Hypothalamus (tissue), 51 donors: ENCODE measurements at places on chromosomes 3 and 15.

DNA sequence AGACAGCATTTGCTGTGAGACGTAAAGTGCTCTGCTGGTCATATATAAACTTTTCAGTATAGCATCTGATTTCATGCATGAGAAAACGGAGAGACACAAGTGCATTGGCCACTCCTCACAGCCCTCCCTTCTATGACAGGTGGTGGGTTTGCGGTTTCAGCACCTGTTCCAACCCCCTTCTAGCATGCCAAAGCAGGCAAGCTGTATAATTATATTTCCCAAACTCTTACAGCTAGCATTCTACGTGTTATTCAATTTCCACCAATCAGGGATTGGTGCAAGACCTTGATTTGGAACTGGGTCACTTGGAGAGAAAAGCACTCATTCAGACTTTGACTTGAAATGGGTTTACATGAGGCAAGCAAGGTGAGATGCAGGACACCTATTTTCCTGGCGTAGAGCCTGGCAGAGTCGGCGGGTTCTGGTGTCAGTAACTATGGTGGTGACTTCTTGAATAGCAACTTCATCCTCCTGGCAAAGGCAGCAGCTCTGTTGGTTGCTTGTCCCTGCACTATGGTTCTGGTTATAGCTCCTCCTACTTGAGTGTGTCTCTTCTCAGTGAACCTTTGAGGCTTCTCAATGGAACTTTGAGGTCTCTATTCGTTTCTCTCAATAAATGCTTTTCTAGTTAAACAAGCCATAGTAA lies 356.5 kb downstream of the TBL1XR1 start:
- DNase-seq: no peak

DNA sequence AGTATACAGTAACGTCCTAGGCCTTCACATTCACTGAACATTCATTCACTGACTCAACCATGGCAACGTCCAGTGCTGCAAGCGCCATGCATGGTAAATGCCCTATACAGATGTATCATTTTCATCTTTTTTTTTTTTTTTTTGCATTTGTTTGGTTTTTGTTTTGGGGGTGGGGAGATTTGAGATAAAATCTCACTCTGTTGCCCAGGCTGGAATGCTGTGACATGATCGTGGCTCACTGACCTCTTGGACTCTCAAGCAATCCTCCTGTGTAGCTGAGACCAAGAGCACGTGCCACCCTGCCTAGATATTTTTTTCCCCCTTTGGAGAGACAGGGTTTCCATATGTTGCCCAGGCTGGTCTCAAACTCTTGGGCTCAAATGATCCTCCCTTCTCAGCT lies 37.4 kb downstream of the SUSD5 start:
- DNase-seq: no peak

DNA sequence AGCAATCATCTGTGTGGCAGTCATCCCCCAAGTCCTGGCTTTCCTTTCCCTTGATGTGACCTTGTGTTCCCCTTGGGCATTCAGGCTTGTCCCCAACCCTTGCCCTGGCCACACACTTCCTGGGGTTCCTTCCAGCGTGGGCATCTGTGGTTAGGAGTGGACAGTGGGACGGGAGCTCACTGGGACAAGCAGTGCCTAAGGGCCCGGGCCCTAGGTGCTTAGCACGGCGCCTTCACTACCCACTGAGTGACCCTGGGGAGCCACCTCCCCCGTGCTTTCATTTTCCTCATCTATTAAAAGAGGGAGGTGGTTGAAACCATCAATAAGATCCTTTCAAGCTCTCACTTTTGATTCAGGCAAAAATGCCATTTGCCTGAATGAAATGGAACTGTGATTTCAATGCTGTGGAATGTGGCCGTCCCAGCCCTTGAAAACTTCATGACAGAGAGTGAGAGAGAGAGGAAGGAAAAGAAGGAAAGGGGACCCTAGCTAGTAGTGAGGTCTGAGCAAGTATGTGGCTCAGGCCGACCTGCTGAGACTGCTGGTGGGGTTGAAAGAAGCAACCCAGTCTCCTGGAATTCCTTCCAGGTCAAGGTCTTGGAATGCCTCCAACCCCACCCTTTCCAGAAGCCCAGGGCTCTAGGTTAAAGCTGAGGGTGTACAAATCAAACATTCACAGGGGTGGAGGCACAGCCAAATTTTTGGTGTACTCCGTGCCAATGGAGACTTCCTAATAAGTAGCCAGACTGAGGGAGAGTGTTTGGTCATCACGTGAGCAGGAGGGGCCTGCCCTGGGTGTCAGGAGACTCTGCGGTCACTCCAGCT lies 302.9 kb downstream of the TLE3 start:
- DNase-seq: no peak

- DNase-seq: no peak
These were observed 20.0 kb upstream of the BLM start for GRCh38 chr15:90697175-90697574.

- DNase-seq: no peak
These were observed 519.2 kb downstream of the OTOL1 start for GRCh38 chr3:162015856-162016255.

DNA sequence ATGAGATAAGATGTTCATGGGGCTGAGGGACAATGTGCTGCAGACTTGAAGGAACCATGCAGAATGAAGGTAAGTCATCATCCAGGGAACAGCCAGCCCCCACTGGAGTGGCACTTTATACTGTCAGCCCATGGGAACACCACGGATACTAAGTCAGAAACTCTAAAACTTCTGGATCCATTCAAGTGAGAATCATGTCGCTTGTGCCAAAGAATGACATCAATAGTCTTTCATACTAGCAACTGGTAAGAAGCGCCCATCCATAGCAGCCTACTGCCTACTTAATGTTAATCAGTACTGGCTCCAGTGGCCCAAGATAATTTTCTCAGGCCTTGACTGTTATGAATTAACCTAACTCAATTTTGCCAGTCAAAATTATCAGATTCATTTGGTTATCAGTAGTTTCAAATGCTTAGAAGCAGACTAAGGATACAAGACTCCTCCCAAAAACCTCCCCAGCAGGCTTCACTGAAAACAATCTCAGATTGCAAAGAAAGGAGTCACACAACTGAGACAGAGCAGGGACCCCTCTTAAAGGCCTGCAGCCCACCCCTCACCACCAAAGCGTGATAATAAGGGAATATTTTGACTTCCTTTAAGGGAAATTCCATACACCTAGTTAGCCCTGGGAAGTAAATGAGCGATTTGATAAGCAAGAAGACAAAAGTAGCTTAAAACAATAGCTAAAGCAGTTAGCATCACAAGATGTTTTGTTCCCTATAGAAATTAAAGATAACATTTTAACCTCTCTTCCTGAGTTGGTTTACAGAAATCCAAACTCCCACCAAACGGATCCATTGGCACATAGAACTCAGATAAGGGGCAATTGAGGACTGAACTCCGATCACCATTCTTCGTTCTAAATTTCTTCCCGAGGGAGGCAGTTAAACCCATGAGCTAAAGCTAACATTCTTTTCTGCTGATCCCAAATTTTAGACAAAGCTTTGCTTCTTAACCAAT lies 98.8 kb downstream of the TGFBR2 start:
- DNase-seq: no peak

DNA sequence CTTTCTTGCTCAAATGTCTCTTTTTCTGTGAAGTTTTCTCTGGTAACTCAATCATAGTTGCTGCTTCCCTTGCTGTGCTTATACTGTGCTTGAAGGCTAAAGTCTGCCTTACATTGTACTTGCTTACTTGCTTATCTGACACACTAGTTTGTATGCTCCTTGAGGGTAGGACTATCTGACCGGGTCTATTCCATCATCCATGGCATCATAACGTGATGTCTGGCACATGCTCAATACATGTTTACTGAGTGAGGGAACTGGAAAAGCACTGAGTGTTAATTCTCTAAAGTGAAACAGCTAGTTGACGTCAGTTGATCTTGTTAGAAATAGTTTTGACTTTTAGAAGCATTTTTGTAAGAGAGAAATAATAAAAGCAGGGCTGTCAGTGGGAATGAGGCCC lies 42.7 kb downstream of the MAP3K13 start:
- no peak for DNase-seq

DNA sequence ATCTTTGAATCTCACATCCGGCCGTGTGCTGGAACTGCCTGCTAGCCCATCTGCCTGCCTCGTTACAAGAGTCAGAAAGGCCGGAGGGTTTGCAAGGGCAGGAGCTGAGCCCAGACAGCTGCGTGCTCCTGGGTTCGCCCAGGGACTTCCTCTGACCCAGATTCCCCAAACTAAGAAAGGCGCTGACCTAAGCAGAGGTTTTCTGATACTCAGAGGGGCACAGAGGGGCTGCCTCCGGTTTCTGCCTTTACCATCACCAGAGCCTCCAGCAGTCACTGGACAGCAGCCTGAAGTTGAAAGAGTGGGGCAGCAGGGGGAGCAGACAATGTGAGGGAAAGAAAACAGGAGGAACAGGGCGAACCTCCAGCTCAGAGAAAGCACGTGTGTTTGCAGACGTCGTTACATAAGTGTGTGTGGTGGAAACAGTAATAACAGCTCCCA lies 33.4 kb upstream of the RAD18 start:
- DNase-seq: no peak

DNA sequence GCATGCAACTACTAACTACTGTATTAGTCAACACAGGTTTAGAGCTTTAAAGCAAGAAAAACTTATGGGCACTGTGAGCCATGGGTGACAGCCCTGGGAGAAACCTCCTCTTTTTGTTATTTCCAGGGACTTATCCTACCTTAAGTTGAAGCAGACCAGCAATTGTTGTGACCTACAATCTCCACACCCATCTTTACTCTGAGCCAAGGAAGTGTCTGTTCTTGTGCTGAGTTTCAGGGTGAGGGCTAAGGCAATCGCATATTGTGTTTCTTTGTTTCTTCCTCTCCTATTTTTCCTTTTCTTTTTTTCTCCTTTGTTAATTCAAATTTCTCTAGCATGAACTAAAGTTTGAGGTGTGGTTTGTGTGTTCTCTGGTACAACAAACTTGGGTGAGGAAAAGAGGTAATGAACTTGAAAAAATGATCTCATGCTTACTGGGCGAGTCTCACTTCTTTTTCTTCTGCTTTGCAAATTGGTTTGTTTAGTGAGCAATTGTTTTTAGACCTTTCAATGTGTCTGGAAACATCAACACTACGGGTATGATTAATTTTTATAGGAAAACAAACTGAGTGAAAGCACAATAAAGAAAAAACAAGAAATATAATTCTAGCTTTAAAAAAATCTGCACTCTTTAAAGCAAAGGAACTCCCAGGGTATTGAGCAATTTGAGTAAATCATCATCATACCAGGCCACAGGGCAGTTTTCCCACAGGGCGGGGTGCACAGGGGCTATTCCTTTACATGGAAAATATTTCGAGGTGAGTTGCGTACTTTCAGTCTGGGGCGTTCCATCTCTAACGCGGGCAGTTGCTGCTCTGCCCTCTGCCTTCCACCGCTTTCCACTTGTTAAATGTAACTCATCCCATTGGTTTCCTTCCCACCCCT lies 2.7 kb downstream of the UPK1B start:
- no peak for DNase-seq

DNA sequence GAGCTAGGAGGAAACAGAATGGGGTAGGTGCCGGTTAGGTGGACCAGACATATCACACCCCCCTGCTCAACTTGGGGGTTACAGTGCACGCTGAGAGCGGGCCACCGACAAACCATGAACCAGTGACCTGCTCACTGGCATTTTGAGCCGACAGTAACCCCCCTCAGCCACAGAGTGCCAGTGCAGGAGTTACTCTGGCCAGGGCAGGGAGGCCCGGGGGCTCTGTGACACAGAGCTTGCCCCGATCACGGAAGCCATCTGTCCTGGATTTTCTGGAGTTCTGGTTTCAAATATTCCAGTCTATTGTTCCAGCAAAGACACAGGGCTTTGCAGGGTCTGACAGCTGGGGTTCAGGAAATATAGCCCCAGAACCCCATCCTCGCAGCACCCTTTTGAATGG lies 225.2 kb downstream of the VPS13C start:
- no peak for DNase-seq

GRCh38 chr15:84603630-84604379 lies 3.0 kb downstream of the ZSCAN2 start:
- DNase-seq: no peak

GRCh38 chr3:160921020-160921635 lies 165.1 kb downstream of the PPM1L start:
- no peak for DNase-seq

GRCh38 chr3:152126260-152126659 lies 142.5 kb upstream of the MBNL1 start:
- no peak for DNase-seq

GRCh38 chr15:91186904-91187656 lies 87.0 kb downstream of the SV2B start:
- DNase-seq: no peak

- no peak for DNase-seq
These were observed 666.6 kb upstream of the CCDC54 start for GRCh38 chr3:106710596-106710995.
